ENCODE measurements at places on chromosomes 4 and X.
A peak's percentile ranks its signal among the peaks of the same experiment; 100 is the strongest.

DNA sequence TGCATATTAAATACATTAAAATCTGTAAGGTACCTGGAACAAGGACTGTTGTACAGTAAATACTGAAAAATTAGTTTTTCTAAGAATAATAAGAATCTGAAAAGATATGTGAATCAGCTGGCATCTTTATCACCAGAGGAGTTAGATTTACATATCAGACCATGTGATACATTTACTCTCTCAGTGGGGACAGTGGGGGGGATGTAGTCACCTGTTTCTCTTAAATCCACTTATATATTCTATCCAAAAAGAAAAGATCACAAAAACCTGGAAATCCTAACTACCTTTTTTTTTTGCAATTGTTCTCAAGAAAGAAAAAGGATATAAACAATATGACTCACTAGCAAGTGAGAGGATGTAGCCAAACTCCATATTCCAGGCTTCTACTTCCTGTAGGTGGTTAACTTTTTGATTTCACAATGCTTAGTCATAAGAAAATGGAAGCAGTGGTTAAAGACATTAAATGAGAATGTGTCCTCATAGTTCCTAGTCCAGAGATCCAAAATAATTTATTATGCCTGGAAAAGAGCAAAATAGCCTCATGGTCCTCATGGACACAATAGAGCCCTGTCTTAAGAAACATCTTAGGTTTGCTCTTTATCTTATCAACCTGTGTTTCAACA lies 22.5 kb upstream of the MYOZ2 start:
- no peak for DNase-seq

- no peak for DNase-seq
Observed at GRCh38 chr4:183014361-183015084, 84.5 kb upstream of the WWC2 start.

GRCh38 chrX:115642895-115643530 lies 82.0 kb downstream of the PLS3 start:
- DNase-seq, result peak; percentile 59

GRCh38 chrX:103554687-103555424 lies 30.5 kb upstream of the TCEAL4 start:
- DNase-seq, result peak; percentile 77

DNA sequence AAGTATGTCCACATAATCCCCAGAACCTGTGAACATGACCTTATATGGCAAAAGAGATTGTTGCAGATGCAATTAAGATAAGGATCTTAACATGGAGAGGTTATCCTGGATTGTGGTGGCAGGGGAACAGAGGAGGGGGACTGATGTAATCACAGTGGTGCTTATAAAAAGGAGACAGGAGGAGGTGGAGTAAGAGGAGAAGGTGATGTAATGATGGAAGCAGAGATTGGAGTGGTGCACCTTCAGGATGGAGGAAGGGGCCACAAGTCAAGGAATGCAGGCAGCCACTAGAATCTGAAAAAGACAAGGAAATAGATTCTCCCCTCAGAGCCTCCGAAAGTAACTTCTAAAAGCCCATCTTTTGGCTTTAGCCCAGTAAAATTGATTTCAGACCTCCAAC lies 388.4 kb downstream of the BCOR start:
- peak; percentile 46 for DNase-seq

- DNase-seq, result no peak
Observed at GRCh38 chr4:15042529-15043167, 40.4 kb downstream of the CPEB2 start.

- DNase-seq, result peak; percentile 7
Observed at GRCh38 chr4:55635741-55636655, at the start of gene NMU. NMU (minus strand) TSS chr4:55636298; CDS start chr4:55636192, 106 bp downstream.

DNA sequence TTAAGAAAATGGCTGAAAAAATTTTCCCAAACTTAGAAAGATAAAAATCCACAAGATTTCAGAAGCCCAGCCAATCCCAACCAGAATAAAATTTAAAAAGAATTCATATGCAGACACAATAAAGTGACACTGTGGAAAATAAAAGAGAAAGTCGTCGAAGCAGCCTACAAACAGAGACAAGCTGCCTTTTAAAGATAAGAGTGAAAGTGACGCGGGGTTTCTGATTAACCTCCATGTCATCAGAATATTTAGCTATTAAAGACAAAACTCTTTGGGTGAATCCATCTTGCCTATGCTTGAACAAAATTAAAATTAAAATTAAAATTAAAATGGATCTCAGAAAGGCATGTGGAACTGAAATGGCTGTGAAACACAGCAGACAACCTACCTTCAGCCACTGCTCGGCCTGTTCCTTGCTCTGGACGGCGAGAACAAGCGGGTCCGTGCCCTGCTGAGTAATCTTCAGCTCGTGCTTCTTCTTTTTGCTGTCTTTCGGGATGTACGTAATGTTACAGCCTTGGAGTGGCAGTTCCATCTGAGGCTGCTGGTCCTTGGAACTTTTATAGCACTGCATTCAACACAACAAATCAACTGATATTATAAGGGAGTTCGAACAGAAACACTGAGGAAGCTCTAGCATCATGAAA lies 101.4 kb downstream of the AFAP1 start:
- DNase-seq, result no peak

DNA sequence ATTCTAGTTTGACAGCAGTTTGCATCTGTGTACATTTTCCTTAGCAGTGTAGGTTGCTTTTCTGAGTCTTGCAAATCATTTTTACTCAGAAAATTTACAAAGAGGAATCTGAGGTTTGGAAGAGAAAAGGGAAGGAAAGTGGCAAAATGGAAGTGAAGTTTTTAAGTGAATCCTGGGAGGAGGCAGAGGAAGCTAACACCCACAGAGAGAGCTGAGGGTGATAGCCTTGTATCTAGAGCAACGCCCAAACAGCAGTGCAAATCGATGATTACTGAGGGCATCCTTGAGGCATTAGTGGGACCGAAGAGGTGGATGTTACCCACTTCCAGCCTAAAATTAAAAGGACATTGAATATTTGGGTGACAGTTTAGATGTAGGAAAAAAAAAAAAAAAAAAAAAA lies 31.8 kb downstream of the KLF3 start:
- DNase-seq, result no peak

DNA sequence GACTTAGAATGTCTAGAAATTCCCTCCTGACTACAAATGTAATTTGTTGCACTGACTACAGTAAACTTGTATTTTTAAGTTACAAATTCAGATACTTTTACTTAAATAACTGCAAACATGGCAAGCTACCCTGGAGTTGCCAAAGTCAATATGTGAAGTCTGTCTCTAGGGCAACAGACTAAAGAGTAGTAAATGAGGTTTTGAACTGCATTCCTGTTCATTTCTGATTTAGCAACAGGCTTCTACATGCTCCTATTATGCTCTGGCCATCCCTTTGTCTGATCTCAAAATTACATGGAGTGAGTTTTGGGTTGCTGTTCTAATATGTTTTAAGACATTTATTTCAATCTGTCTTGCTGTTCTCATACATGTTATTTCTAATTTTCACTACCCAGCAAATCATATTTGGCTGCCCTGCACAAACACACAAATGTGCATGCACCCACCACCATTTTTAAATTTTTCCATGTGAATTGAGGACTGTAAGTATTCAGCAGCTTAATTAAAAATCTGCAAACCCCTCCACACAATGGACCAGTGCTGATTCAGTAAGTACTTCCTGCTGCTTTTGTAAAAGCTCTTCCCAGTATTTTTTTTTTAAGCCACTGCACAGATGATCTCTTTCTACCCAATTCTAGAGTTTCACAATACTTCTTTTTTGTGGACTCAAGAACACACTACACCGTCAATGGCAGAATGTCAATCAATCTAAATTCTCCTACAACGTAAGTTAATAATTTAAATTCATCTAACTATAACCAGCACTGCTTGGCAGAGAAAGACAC lies 26.7 kb downstream of the SH3RF1 start:
- DNase-seq, result no peak

GRCh38 chrX:37817176-37817575 lies 30.2 kb downstream of the DYNLT3 start:
- DNase-seq, result no peak

DNA sequence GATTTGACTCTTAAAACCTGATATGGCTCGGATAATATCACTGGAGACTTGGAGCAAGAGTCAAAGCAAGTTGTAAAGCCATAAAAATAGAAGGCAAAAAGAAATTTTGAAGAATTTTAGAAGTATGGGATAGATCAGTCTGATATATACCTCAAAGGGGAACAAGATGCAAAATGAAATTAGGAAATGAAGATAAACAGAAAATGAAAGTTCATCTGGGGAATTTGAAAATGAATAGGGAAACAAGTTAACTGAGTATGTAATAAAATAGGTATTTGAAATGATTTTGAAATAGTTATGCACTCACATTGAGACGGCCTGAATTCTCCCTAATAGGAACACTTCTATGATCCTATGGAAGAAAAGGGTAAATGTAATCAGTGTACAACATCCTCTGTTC lies 5.7 kb downstream of the CYP2U1 start:
- no peak for DNase-seq

DNA sequence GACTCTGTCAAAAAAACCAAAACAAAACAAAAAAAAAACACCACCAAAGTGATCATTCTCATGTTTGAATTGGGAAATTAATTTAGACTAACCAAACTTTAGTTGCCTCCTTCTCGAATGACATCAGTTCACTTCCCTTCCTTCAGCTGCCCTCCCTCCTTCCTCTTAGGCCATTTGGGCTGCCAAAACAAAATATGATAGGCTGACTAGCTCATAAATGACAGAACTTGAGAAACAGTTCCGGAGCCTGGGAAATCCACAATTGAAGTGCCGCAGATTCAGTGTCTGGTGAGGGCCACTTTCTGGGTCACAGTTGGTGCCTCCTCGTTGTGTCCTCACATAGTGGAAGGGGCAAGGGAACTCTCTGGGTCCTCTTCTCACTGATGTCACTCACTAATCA lies 16.1 kb upstream of the WAS start:
- no peak for DNase-seq

GRCh38 chrX:133294126-133294525 lies 76.0 kb upstream of the TFDP3 start:
- no peak for DNase-seq

DNA sequence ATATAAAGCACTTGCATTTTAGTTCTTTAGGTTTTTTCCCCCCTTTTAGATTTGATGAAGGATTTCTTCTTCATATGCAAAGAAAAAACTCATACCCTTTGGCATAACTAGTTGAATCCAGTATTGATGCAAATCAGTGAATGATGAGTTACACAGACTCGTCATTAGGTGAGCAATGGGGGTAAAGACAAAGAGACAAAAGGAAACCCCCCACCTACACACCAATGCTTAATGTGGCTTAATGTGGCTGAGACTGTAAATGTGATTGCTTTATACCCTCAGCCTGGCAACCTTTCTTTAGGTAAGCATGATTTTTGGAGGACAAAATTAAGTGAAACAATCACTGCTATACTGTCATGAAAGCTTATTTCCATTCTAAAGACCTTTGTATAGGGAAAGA lies 39.5 kb downstream of the CD40LG start:
- DNase-seq, result no peak

GRCh38 chrX:43357741-43358140 lies 298.4 kb upstream of the MAOA start:
- no peak for DNase-seq

DNA sequence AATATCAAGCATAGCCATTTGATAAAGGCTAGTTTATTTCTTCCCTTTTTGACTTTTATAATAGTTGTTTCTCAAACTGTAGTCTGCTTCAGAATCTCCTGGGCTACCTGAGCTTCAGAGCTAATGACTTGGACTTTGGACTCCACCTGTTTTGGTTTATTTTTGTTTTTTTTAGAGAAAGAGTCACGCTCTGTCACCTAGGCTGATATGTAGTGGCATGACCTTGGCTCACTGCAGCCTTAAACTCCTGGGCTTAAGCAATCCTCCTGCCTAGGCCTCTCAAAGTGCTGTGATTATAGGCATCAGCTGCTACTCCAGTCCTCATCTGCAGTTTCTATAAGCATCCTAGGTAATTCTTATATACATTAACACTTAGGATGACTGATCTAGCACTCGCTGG lies 90.5 kb downstream of the DDIT4L start:
- DNase-seq, result no peak

GRCh38 chr4:103673983-103674382 lies 45.8 kb downstream of the TACR3 start:
- no peak for DNase-seq

- DNase-seq, result no peak
Observed at GRCh38 chr4:40672528-40673522, 43.2 kb upstream of the RBM47 start.

GRCh38 chr4:41281038-41281634 lies 24.4 kb downstream of the UCHL1 start:
- DNase-seq, result peak; percentile 82

DNA sequence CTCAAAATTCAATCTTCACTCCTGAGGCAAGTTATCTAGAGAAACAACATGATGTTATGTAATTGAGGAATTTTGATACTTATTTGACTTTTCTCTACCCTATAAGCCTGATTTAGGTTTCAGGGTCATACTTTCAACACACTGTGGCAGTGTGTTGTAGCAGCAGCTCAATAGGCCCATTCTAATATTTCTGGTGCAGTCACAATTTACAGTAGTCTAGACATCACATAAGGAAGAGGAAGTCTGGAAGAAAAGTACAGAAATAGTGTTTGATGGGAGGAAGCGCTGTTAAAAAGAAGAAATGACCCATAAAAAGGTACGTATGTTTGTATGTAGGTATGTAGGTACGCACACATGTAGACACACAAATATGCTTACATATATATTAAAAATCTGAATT lies 194.3 kb downstream of the ARHGAP24 start:
- DNase-seq, result no peak

DNA sequence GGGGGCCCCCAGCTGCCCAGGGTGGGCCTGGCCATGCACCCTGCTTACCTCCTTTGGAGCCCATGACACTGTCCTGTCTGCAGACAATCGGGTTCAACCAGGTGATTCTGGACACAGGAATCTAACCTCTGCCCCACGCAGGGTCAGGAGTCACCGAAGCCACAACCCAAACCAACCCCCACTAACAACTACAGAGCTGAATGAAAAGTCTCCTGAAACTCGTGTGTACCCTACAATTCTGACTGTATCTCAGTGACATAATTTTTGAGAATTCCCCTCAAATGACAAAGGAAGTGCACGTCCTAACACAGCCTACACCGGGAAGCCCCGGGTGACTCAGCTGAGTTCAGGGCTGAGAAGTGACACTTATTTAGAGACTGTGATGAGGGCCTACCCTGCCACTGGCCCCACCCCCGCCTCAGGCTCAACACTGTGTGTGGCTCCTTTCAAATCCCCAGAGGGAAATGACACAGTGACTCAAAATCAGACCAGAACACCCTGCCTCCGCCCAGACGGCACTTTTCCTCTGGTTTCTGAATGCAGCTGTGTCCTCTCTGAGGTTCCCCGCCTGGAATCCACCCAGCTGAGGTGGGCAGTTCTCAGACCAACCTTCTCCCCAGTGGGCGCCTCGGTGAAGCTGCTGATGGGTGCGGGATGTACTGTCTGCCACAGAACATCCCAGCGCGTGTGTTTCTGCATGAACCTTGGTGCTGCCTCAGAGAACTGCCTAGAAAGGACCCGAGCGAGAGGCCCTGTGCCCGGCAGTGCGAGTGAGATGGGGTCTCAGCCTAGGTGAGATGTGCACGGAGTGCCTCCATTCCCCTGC lies 9.9 kb downstream of the TNIP2 start:
- DNase-seq, result no peak

Data from SK-N-DZ (cell line).